ENCODE measurements at places on chromosomes 7 and 10. TPM values are rescaled to one million over a fixed set of nuclear protein-coding genes. Genes with fewer than 3 reads are reported as not detected.

The GDF2 gene
- 0.39 TPM for total RNA-seq

The PRLHR gene
- total RNA-seq = 0.79 TPM

The BEND7 gene
- 31.2 TPM for total RNA-seq

The LRRN3 gene
- 49.1 TPM for total RNA-seq

The PILRA gene
- total RNA-seq = 18.0 TPM

The CAV1 gene
- total RNA-seq = 33.1 TPM

The TYSND1 gene
- total RNA-seq = 33.8 TPM

The OPN1SW gene
- not detected for total RNA-seq

The FBXO24 gene
- total RNA-seq = 74.5 TPM

Measured in testis (tissue), 5 donors.